Mesothelial cell of epicardium (in vitro differentiated cells): ENCODE measurements at places on chromosomes 3 and 15.

GRCh38 chr15:31158858-31159569, 57.5 kb upstream of the TRPM1 start:
- H3K4me1 ChIP-seq = peaks cover 27% of the 10 kb centered on the region
- peaks cover 2% of the 10 kb centered on the region for H3K36me3 ChIP-seq
- H3K27me3 ChIP-seq = no peaks in the 10 kb centered on the region
- no peak overlapping the region for H3K4me3 ChIP-seq
- DNase-seq = no peak
- H3K27ac ChIP-seq = no peak overlapping the region

- no peaks in the 10 kb centered on the region for H3K36me3 ChIP-seq
- no peak overlapping the region for H3K4me3 ChIP-seq
- H3K27me3 ChIP-seq = peaks cover 2% of the 10 kb centered on the region
- H3K4me1 ChIP-seq = no peaks in the 10 kb centered on the region
These were observed 60.1 kb downstream of the RASGRF1 start for GRCh38 chr15:79030470-79030869.

DNA sequence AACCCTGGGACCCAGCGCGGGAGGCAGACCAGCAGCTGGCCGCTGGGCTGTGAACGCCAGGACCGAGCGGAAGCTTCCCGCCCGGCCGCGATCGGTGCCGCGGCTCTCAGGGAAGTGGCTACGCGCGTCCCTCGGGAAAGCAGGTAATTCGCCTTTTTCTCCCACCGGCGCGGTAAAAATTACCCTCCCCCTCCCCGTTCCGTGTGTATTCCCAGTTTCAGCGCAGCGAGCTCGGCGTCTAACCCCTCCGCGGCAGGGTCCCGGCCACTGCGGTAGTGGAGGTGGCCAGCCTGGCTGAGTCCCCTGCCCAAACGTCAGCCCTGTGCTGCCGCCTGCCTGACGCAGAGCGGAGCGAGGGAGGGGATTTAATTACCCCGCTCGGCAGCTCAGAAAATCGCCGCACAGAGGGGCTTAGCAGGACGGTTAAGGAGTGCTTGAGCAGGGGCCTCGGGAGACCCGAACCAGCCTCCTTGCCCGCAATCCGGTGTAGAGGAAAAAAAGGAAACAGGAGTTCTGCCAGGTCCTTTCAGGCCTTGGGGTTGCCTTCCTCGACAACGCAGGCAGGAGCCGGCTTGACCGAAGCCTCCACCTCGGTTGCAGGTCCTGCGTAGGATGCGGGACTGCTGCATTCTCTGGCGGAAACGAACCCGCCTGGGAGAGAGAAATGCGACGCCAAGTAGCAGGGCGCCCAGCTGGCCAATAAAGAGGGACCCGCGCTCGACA, 2.9 kb downstream of the GATA2 start:
- peak overlapping the region; percentile 94 for H3K4me3 ChIP-seq
- peaks cover 46% of the 10 kb centered on the region for H3K4me1 ChIP-seq
- H3K36me3 ChIP-seq = peaks cover 4% of the 10 kb centered on the region
- peaks cover 26% of the 10 kb centered on the region for H3K27me3 ChIP-seq
- H3K27ac ChIP-seq = peak overlapping the region; percentile 97

DNA sequence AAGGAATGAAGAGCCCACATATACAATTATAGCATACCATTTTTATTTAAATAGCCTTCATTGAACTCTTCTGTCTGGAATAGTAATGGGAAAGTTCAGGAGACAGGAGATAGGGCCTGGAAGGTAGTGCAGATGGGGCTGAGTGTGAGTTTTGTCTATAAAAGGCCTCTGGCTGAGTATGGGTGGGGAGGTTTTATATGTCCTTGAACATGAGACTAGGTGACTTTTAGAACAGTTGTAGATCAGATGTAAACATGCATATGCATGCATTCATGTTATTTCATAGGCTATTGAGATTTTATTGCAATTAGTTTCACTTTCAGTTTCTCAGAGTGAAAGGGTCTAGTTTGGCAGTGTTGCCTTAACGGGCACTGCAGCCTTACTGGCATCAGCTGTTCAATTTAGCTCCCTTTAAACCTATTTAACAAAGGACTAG, 27.1 kb downstream of the CGGBP1 start:
- no peak for DNase-seq
- peak overlapping the region; percentile 6 for H3K4me3 ChIP-seq
- H3K27me3 ChIP-seq = no peaks in the 10 kb centered on the region
- no peaks in the 10 kb centered on the region for H3K36me3 ChIP-seq

- no peak for DNase-seq
- H3K27me3 ChIP-seq = no peaks in the 10 kb centered on the region
- H3K4me3 ChIP-seq = no peak overlapping the region
- peaks cover 56% of the 10 kb centered on the region for H3K4me1 ChIP-seq
- H3K27ac ChIP-seq = peak overlapping the region; percentile 73
These were observed 13.9 kb downstream of the WWTR1 start for GRCh38 chr3:149643963-149644362.

DNA sequence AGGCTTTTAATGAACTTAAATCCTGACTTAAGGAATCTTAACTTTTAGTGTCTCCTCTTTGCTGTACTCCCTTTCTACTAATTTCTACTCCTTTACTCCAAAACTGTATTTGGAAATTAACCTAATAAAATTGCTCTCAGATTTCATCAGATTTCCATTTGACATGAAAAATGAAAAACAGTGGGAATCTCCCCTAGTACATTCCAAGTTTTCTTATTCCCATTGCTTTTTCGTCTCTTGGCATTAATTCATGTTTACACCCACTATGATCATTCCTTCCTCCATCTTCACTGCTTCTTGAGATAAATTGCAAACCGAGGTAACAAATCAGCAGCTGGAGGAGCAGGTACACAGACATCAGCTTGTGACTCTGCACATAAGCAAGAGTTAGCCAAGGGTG, 208.7 kb downstream of the VGLL3 start:
- no peaks in the 10 kb centered on the region for H3K27me3 ChIP-seq
- H3K4me1 ChIP-seq = peaks cover 5% of the 10 kb centered on the region
- no peaks in the 10 kb centered on the region for H3K36me3 ChIP-seq
- no peak overlapping the region for H3K27ac ChIP-seq
- no peak for DNase-seq
- no peak overlapping the region for H3K4me3 ChIP-seq

GRCh38 chr3:121362035-121362734, 183.6 kb downstream of the POLQ start:
- H3K27me3 ChIP-seq = no peaks in the 10 kb centered on the region
- H3K4me1 ChIP-seq = no peaks in the 10 kb centered on the region
- no peaks in the 10 kb centered on the region for H3K36me3 ChIP-seq
- H3K4me3 ChIP-seq = no peak overlapping the region
